Umbilical cord (tissue), 2 donors: ENCODE measurements at places on chromosomes 7 and 10.
A peak's percentile ranks its signal among the peaks of the same experiment; 100 is the strongest.

DNA sequence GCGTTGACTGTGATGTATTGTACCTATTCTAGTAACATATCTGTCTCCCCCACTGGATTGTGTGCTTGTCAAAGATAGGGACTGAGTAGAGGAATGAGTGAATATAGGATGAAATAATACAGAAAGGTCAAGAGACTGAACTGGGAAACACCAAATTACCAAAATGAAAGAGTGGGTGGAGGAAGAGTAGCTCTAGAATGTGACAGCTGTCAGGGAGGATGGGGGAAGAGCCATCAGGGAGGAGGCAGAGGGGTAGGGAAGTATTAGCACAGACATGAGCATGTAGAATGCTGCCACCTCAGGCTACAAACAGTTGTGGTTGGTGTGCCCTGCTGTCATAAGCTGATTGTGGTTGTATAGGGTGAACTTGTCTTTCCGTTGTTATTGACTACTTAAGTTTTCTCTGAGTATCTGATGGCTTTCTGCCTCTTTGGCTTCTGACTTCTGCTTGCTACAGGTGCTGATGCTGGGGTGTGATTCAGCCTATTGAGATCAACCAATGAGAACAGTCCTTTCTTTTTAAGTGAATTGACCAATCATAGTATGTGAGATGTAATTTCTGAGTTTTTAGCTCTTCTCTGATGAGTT lies 5.6 kb downstream of the CCSER2 start:
- DNase-seq, result no peak

- DNase-seq, result peak; percentile 40
These were observed 412 bp downstream of the PIP4K2A start for GRCh38 chr10:22713853-22714478.

GRCh38 chr7:5543361-5543760 lies 119.7 kb upstream of the TNRC18 start:
- no peak for DNase-seq

GRCh38 chr7:129262324-129262723 lies 37.5 kb downstream of the AHCYL2 start:
- no peak for DNase-seq

GRCh38 chr7:152600266-152600665 lies 75.7 kb downstream of the XRCC2 start:
- no peak for DNase-seq
